ENCODE measurements at places on chromosomes 7 and 10.

GRCh38 chr7:137928626-137929025, 73.3 kb downstream of the CREB3L2 start:
- peaks cover 20% of the 10 kb centered on the region for H3K4me1 ChIP-seq
- H3K36me3 ChIP-seq = peaks cover 4% of the 10 kb centered on the region
- no peak overlapping the region for H3K27ac ChIP-seq
- no peak for DNase-seq
- no peak overlapping the region for H3K4me3 ChIP-seq

GRCh38 chr10:131818510-131819234, 82.1 kb upstream of the PPP2R2D start:
- no peaks in the 10 kb centered on the region for H3K36me3 ChIP-seq
- H3K4me1 ChIP-seq = no peaks in the 10 kb centered on the region
- H3K27me3 ChIP-seq = peaks cover 4% of the 10 kb centered on the region
- no peak for DNase-seq
- no peak overlapping the region for H3K27ac ChIP-seq

- no peaks in the 10 kb centered on the region for H3K36me3 ChIP-seq
- no peak for DNase-seq
- H3K27ac ChIP-seq = no peak overlapping the region
- H3K4me1 ChIP-seq = no peaks in the 10 kb centered on the region
- H3K27me3 ChIP-seq = peaks cover 5% of the 10 kb centered on the region
Observed at GRCh38 chr7:90424720-90425119, 21.5 kb downstream of the CLDN12 start.

DNA sequence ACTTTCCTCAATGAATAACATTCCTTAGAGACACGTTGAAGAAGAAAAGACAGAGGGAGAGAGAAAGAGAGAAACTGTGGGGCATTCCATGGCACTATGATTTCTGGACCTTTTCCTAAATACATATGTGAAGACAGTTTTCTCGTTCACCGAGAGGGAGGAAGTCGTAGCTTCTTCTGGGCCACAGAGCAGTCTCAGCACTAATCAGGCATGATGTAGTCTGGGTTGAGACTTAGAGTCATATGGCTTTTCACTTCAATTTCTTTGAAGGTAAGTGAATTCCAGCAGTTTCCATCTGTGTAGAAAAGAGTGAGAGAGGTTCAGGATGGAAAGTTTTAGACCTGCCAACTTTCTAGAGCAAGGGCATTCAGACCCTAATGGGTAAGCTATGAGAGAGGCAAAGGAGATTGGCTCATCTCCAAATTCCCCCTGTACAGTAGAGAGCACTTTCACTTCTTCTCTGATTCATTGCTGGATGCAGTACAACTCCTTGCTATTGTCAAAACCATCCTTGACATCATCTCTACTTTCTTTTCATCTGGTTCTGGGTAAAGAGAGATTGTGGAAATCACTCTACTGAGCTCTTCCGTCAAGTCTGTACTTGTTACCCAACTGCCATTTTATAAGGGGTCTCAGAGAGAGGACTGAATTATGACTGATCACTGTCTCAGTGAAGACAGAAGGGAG, 31.5 kb upstream of the OR9A4 start:
- no peaks in the 10 kb centered on the region for H3K4me1 ChIP-seq
- no peak overlapping the region for H3K4me3 ChIP-seq
- H3K36me3 ChIP-seq = peaks cover 8% of the 10 kb centered on the region
- H3K27ac ChIP-seq = no peak overlapping the region

- no peak overlapping the region for H3K4me3 ChIP-seq
- H3K27ac ChIP-seq = no peak overlapping the region
- H3K4me1 ChIP-seq = no peaks in the 10 kb centered on the region
- H3K36me3 ChIP-seq = peaks cover 5% of the 10 kb centered on the region
Observed at GRCh38 chr7:39882148-39882784, 67.8 kb upstream of the CDK13 start.

DNA sequence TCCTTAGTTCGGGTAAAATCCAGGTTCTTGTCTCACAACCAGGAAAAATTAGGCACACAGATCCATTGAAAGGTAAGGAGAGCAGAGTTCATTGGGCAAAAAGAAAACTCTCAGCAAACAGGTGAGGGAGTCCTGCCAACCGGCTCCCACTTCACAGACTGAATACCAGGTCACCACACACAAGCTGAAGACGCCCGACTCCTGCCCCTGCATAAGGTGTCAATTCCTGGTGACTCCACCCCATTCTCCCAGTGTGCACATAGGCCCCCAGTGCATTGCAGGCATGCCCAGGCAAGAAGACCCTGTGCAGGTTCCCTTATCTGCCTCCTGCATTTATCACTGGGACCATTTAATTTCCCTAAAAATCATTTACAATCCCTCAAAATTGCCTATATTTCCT, 354.6 kb downstream of the LRRTM3 start:
- no peak overlapping the region for H3K4me3 ChIP-seq
- no peak for DNase-seq
- H3K36me3 ChIP-seq = no peaks in the 10 kb centered on the region
- no peaks in the 10 kb centered on the region for H3K4me1 ChIP-seq
- no peaks in the 10 kb centered on the region for H3K27me3 ChIP-seq

GRCh38 chr10:29265210-29265768, 23.6 kb upstream of the LYZL1 start:
- no peak for DNase-seq
- H3K4me1 ChIP-seq = no peaks in the 10 kb centered on the region
- no peak overlapping the region for H3K27ac ChIP-seq
- no peak overlapping the region for H3K4me3 ChIP-seq
- peaks cover 22% of the 10 kb centered on the region for H3K27me3 ChIP-seq
- no peaks in the 10 kb centered on the region for H3K36me3 ChIP-seq

DNA sequence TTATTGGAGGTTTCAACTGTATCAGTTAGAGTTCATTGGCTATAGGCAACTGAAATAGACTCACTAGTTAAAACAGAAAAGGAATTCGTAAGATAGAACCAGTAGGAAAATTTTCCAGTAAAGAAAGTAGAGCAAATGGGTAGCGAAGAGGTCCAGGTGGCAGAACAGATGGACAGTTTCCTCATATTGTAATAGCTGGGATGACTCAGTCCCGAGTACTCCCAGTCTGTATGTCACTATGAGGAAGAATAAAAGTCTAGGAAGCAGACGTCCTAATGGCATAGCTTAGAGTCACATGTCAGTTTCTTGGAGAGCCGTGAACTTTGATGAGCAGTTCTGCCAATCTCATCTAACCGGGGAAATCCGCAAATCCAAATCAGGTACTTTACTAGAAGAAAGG, 95.3 kb downstream of the RNF32 start:
- H3K4me1 ChIP-seq = peaks cover 1% of the 10 kb centered on the region
- no peak overlapping the region for H3K4me3 ChIP-seq
- H3K27ac ChIP-seq = no peak overlapping the region
- H3K36me3 ChIP-seq = peaks cover 71% of the 10 kb centered on the region
- H3K27me3 ChIP-seq = no peaks in the 10 kb centered on the region

DNA sequence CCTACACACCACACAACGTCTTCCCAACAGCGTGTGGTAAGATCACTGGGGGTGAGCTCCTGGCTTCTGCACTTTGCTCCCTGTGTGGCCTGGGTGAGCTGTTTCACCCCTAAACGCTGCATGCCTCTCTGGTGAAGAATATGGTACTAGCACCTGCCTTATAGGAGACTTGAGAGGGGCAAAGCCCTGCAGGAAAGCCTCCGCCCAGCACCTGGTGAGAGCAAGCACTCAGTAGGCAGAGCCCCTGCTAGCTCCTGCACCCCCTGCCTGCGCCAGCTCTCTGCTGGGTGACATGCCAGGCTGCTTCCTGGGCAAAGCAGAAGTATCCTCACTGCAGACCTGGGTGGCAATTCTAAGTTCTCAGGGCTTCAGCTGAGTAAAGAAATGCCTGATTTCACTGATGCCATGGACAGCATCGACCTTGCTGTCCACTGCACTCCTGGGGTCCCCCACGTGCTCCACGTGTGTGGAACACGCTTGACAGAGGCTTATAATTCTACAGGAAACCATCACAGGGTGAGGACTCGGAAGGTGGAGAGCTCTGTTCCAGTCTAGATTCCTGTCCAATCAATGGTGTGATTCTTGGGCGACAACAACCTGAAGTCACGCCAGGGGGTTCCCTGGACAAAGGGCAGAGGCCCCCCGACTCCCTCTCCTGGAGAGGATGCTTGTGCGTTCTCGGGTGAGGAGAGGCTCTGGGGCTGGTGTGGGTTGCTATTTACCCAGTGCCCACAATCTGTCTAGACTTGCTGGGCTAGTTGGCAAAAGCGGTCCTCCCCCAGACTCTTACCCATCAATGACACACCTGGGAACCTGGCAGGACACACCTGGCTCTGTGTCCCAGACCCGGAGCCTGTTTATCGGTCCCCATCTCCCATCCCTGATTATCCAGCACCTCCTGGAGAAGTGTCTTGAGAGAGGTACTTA, 5.0 kb upstream of the CALML5 start:
- peaks cover 11% of the 10 kb centered on the region for H3K4me1 ChIP-seq
- peaks cover 3% of the 10 kb centered on the region for H3K27me3 ChIP-seq
- no peak overlapping the region for H3K4me3 ChIP-seq
- DNase-seq = no peak
- no peaks in the 10 kb centered on the region for H3K36me3 ChIP-seq

DNA sequence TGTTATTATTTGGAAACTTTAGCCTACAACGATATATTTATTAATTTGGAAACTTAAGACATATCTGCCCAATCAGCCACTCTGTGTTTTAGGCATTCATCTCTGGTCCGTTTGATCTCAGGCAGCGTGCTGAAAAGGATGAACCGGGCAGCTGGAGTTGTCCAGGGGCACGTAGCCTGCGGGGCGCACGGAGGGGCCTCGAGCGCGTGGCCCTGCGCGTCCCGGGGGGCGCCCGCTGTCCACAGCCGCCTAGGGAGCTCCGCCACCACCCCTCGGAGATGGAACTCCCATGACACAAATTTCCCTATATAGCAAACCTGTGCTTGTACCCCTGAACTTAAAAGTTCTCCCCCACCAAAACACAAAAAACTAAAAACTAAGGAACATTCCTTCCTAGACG, 24.3 kb upstream of the MKI67 start:
- peak overlapping the region; percentile 69 for H3K4me3 ChIP-seq
- no peaks in the 10 kb centered on the region for H3K27me3 ChIP-seq
- no peak overlapping the region for H3K27ac ChIP-seq
- H3K4me1 ChIP-seq = peaks cover 3% of the 10 kb centered on the region
- no peak for DNase-seq
- no peaks in the 10 kb centered on the region for H3K36me3 ChIP-seq

DNA sequence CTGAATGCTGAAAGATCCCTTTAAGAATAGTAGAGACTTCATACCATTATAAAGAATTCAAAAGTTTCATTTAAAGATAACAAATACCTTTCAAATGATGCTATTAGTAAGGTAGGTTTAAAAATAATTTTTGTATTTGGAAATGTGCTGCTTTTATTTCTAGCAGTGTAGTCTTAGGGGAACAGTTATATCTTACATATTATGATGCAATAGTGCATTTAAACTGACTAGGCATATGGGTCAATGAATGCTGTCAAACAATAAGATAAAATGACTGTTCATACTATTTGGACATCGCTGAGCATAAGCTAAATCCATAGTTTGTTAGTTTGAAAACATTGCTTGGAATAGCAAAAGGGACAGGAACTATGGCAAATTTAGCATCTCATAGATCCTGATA, 354.8 kb upstream of the SEMA3A start:
- no peak overlapping the region for H3K27ac ChIP-seq
- no peaks in the 10 kb centered on the region for H3K36me3 ChIP-seq
- no peaks in the 10 kb centered on the region for H3K4me1 ChIP-seq

- peak overlapping the region; percentile 81 for H3K4me3 ChIP-seq
- peaks cover 52% of the 10 kb centered on the region for H3K4me1 ChIP-seq
- peak; percentile 7 for DNase-seq
- peaks cover 2% of the 10 kb centered on the region for H3K27me3 ChIP-seq
- H3K27ac ChIP-seq = peak overlapping the region; percentile 94
- no peaks in the 10 kb centered on the region for H3K36me3 ChIP-seq
Observed at GRCh38 chr10:6053303-6053702, 8.9 kb downstream of the IL2RA start.

DNA sequence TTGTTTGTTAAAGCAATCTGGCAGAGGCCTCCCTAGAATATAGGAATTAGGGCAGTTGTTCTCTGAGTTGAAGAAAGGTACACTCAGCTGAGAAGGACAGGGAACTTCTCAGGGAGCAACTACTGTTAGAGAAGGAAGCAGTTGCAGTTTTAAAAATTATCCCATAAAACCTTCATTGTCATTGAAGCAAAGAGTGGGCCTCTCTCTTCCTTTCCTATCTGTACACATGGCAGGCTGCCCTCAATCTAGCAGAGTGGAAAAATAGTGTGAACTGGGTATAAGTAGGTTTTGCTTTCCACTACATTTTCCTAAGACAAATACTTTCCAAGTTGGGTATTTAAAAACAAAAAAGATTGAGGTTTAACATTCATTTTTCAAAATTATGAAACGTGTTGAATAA, 236.7 kb upstream of the KLF14 start:
- no peaks in the 10 kb centered on the region for H3K27me3 ChIP-seq
- DNase-seq = no peak
- peak overlapping the region; percentile 48 for H3K27ac ChIP-seq
- H3K36me3 ChIP-seq = peaks cover 55% of the 10 kb centered on the region
- no peak overlapping the region for H3K4me3 ChIP-seq

DNA sequence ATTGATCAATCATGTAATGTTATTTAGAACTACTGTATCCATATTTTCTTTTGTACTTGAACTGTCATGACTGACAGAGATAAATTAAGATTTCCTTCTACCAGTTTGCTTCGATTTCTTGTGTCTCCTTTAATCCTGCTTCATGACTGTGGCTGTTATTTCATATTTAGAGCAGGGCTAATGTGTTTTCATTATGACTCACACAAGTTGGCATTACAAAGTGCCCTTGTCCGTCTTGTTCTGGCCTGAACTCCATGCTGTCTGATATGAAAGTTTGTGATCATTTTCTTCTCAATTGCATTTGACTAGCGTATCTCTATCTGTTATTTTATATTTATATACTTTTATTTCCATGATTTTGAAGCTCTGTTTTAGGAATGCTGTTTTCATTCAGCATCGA, 344.1 kb upstream of the PRKCQ start:
- no peaks in the 10 kb centered on the region for H3K36me3 ChIP-seq
- H3K27ac ChIP-seq = no peak overlapping the region
- DNase-seq = no peak

DNA sequence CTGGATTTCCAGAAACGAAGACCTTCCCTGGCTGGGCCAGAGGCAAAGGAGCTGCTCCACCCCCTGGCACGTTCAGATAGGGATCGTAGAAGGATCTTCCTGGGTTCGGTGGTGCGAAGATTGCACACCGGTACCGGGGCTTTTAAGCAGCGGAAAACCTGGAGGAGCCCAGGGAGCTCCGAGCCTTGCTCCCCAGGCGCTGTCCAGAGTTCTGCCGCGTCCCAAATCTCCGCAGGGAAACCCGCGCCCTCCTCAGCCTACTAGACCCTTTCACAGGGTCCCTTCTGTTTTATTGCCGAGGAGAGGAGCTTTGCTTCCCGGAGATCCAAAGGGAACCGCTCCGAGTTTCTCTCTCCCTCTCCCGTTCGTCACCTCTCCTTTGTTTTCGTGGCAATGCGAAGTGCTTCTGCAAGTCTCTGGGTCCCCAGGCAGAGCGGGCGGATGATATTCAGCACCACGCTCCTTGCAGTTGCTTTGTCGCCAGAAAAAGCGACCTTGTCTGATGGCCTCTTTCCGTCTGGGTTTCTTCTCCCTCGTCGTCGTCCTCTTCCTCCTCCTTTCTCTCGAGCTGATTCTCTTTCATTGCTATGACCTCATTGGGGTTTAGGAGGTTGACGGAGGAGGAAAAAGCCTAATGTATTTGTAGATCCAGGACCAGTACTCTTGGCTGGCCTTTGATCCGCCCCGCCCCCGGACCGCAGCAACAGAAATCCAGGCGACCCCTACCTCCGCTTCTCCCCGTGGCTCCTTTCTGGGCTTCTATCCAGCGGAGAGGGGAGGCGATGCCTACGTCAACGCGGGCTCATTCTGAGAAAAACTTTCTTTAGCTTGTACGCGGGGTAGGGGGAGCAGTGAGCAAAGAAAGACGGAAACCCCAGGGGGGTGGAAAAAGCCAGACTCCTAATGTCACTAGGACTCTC, at the start of gene TMEM196:
TMEM196 (minus strand) TSS at position 777 of the 920 bp plus-strand sequence. CDS start 921 bp downstream, outside the sequence.
- H3K27me3 ChIP-seq = peaks cover 23% of the 10 kb centered on the region
- H3K4me3 ChIP-seq = peak within 1 kb of the TSS; percentile 62
- peak; percentile 2 for DNase-seq
- peaks cover 11% of the 10 kb centered on the region for H3K4me1 ChIP-seq
- H3K27ac ChIP-seq = no peak within 1 kb of the TSS
- peaks cover 4% of the 10 kb centered on the region for H3K36me3 ChIP-seq

Measured in naive thymus-derived CD8-positive, alpha-beta T cell (primary cell).